A549 treated with Hydrocortisone at 1 μM for 4 hours (cell line): ENCODE measurements at places on chromosomes 12 and 14. TPM values are rescaled to one million over a fixed set of nuclear protein-coding genes. Genes with fewer than 3 reads are reported as not detected.

Gene RHOJ
- total RNA-seq = not detected in 5 replicates

Gene PTPRQ
- 0.02 to 0.08 TPM (median 0.03 TPM) in 5 replicates for total RNA-seq

Gene C12orf42
- not detected in 5 replicates for total RNA-seq

Gene LRRIQ1
- 0.54 to 1.2 TPM (median 0.99 TPM) in 5 replicates for total RNA-seq

Gene GLS2
- 0.13 to 0.31 TPM (median 0.21 TPM) in 5 replicates for total RNA-seq

Gene ST8SIA1
- not detected in 5 replicates for total RNA-seq

Gene PAWR
- 37.4 to 61.9 TPM (median 52.7 TPM) in 5 replicates for total RNA-seq
